Endothelial cell of umbilical vein (primary cell): ENCODE measurements at places on chromosomes 5 and 9. TPM values are rescaled to one million over a fixed set of nuclear protein-coding genes. Genes with fewer than 3 reads are reported as not detected.

The TMEM171 gene
- total RNA-seq, result 5.0 and 5.6 TPM in 2 replicates

DNA sequence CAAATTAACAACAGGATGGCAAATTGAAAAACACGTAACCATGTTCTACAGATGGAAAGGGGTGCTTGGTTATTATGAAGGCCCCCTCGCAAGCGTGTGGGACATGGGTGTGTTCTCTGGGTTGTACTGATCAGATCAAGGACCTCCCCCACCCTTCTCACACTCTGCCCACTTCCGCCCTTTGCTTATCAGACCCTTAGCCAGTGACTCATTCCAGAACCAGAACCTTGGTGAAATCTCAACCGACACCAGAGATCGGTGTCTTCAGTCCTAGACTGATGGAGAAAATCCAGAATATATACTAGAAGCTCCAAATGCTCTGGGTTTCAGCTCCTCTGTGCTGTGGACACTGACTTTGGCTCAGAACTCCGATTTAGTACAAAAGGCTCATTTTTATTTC is 64.9 kb downstream of the PTTG1 start:
- H3K36me3 ChIP-seq, result no peaks in the 10 kb centered on the region
- no peak overlapping the region for H3K27ac ChIP-seq
- H3K4me3 ChIP-seq, result no peak overlapping the region
- DNase-seq, result no peak
- H3K27me3 ChIP-seq, result no peaks in the 10 kb centered on the region

DNA sequence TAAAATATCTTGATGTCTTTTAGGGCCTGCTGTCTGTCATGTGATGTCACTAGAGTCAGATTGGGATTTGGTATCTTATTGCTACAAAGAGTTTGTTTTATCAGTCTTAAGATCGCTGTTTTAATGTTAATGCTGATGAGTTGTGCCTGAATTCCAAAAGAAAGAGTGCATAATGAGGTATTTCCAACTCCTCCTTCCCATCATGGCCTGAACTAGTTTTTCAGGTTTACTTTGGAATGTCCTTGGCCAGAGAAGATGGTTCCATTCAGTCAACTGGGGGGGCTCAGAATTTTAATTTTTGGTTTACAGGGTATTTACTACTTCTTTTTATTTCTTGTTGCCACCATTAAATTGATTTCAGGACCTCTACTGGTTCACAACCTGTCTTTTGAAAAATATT is 74.3 kb upstream of the MARCHF11 start:
- no peaks in the 10 kb centered on the region for H3K36me3 ChIP-seq
- H3K27me3 ChIP-seq, result no peaks in the 10 kb centered on the region
- no peaks in the 10 kb centered on the region for H3K4me1 ChIP-seq
- H3K27ac ChIP-seq, result no peak overlapping the region
- DNase-seq, result no peak
- H3K4me3 ChIP-seq, result no peak overlapping the region

The TAF11L5 gene
- total RNA-seq, result not detected in 2 replicates

The FSD1L gene
- 7.5 and 8.5 TPM in 2 replicates for total RNA-seq

- DNase-seq, result no peak
- no peaks in the 10 kb centered on the region for H3K4me1 ChIP-seq
- no peak overlapping the region for H3K4me3 ChIP-seq
- no peaks in the 10 kb centered on the region for H3K36me3 ChIP-seq
- peaks cover 7% of the 10 kb centered on the region for H3K27me3 ChIP-seq
These were observed 10.8 kb upstream of the BICD2 start for GRCh38 chr9:92775466-92775865.

The LRRC19 gene
- total RNA-seq, result not detected in 2 replicates

- peaks cover 24% of the 10 kb centered on the region for H3K4me1 ChIP-seq
- no peak for DNase-seq
- H3K27ac ChIP-seq, result peak overlapping the region; percentile 92
- H3K36me3 ChIP-seq, result no peaks in the 10 kb centered on the region
These were observed 106.2 kb upstream of the SARDH start for GRCh38 chr9:133844398-133844784.

The C9orf50 gene
- not detected in 2 replicates for total RNA-seq

The RLN1 gene
- not detected in 2 replicates for total RNA-seq

The FYB1 gene
- 0.44 TPM in 1 of 2 replicates, not detected in the other for total RNA-seq

DNA sequence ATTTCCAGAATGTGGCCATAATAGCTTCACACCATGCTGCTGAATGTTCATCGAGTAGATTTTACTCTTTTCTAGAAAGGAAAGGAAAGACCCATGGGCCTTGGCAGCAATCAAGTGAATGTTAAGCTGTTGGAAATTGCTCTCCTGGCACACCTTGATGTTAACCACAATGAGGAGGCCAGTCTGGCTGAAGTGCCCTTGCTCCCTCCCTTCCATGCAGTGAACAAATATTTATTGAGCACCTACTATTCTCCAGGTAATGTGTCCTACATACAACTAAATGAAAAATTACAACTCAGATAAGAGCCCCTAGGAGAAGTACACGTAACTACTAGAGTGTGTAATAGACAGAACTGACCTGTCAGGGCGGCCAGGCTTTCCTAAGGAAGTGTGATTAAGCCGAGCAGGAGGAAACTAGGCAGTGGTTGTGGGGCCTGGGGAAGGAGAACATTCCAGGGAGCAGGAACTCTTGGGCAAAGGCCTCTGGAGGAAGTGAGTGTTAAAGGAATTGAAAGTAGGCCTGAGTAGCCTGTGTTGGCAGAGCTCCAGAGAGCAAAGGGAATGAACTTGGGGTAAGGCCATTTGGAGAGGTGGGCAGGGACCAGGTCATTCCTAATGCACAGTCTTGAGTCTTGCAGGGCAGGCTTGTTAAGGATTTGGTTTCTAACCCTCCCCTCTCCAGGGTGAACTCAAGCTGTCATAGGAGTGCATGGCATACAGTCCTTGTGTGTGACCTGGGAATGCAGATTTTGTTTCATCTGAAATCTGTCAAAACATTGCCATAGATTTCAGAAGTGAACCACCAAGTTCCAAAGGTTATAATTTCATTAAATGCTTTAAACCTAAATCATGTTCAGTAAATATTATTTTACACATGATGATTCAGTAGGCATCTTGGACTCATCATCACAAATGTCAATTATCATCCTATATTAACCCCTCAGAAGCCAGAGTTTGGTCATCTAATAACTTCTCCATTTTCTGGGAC is 9.0 kb upstream of the ZSWIM6 start:
- H3K4me1 ChIP-seq, result peaks cover 58% of the 10 kb centered on the region
- H3K4me3 ChIP-seq, result no peak overlapping the region
- no peaks in the 10 kb centered on the region for H3K36me3 ChIP-seq
- H3K27me3 ChIP-seq, result no peaks in the 10 kb centered on the region

DNA sequence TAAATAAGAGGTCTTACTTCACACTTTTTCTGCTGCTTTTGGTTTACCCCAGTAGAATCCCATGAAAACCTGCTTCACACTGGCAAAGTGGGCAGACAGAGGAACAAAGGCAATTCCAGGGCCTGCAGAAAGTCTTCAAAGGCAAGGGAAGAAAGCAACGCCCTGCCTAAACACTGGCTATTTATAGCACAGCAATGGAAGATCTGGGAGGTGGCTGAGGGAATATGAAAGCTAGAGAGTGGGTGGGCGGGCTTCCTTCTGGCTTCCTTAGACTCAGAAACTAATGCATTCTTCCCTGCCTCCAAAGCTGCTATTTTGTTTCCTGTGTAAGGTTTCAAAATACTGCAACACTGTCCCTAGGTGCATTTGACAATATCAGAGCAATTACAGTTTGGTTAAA is 46.8 kb downstream of the ELAVL2 start:
- H3K36me3 ChIP-seq, result no peaks in the 10 kb centered on the region
- no peak overlapping the region for H3K4me3 ChIP-seq
- no peak for DNase-seq

DNA sequence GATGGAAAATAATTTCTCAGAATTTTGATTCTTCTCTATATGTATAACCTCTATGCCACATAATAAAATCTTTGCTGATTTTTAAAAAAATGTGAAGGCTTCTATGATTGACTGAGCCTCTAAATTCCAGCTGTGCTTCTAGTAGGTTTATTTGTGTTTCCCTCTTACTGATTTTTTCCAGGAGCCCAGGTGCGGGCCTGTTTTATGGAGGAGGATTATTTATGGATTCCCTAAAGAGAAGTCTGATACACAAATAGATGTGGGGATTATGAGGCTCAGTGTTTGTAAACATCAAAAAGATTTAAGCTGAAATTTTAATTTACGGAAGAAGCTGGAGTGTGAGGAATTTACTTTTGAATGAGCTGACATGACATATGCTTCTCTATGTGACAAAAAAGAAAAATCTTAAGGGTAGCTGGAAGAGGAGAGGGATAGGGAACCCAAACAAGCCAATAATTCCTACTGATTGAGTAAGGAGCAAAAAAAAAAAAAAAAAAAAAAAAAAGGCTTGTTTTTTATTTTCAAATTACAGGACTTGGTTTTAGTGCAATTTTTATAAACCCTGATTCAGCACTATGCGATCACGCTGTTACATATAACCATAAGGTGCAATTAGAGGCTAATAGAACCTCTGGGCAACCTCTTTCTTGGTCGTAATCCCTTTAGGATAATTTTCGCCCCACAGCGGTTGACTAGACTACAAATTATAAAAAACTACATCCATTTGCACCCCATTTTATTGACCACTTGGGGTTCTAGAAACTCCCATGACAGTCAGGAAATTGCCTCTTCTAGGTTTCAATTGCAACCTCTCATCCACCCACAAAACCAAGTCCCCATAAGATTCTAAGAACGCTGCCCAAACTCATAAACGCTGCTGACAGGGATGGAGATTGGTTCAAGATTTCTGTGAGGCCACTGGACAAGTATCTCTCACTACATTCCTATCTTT is 44.4 kb upstream of the RAI14 start:
- no peak overlapping the region for H3K4me3 ChIP-seq
- peaks cover 31% of the 10 kb centered on the region for H3K4me1 ChIP-seq
- DNase-seq, result no peak
- no peaks in the 10 kb centered on the region for H3K27me3 ChIP-seq
